Heart right ventricle (tissue), 16 donors: ENCODE measurements at places on chromosomes 7 and 10. TPM values are rescaled to one million over a fixed set of nuclear protein-coding genes. Genes with fewer than 3 reads are reported as not detected.
A peak's percentile ranks its signal among the peaks of the same experiment; 100 is the strongest.

DNA sequence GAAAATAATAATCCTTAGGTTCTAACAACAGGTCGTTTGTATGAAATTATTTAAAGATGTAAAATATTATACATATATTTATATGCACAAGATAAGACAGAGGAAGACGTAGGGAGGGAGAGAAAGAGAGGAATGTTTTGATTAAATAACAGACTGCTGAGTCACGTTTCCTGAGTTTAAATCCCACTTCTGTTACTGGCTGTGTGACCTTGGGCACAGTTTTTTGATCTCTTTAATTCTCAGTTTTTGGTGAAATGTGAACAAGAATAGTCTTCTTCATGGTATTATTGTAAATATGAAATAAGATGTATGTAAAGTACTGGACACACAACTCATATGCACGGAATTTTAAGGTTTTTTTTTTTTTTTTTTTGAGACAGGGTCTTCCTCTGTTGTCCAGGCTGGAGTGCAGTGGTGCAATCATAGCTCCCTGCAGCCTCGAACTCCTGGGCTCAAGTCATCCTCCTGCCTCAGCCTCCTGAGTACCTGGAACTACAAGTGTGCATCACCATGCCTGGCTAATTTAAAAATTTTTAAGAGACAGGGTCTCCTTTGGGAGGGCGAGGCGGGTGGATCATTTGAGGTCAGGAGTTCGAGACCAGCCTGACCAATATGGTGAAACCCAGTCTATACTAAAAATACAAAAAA is 42.6 kb downstream of the BAMBI start:
- DNase-seq: no peak
- H3K36me3 ChIP-seq: no peaks in the 10 kb centered on the region

GRCh38 chr7:82021036-82021435 is 251.2 kb upstream of the HGF start:
- no peaks in the 10 kb centered on the region for H3K4me1 ChIP-seq
- no peak overlapping the region for H3K27ac ChIP-seq

DNA sequence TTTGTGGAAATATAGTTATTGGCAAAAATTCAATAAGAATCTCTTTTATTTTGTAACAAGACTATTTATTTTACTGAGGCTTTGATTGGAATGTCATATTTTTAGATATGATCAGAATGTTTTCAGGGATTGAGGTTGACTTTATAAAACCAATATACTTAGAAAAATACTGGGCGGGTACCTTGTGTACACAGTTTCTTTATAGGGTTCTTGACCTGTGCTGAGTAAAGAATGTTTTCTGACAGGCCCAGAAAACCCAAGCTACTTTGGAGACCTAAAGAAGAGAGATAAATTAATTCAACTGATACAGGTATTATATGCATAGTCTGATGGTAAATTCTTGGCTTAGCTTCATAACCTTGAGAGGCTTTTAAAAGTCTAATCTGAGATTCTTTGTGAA is 23.9 kb upstream of the SPAM1 start:
- H3K27me3 ChIP-seq: no peaks in the 10 kb centered on the region
- no peak overlapping the region for H3K4me3 ChIP-seq
- no peaks in the 10 kb centered on the region for H3K36me3 ChIP-seq
- no peaks in the 10 kb centered on the region for H3K4me1 ChIP-seq
- no peak overlapping the region for H3K27ac ChIP-seq
- DNase-seq: no peak

DNA sequence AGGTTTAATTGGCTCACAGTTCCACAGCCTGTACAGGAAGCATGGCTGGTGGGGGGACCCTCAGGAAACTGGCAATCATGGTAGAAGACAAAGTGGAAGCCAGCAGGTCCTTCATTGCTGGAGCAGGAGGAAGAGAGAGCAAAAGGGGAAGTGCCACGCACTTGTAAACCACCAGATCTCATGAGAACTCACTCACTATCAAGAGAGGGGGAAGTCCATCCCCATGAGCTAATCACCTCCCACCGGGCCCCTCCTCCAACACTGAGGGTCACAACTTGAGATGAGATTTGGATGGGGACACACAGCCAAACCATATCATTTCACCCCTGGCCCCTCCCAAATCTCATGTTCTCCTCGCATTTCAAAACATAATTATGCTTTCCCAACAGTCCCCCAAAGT is 171.9 kb upstream of the CACNA2D1 start:
- no peak overlapping the region for H3K4me3 ChIP-seq
- H3K27me3 ChIP-seq: no peaks in the 10 kb centered on the region
- H3K36me3 ChIP-seq: no peaks in the 10 kb centered on the region
- no peaks in the 10 kb centered on the region for H3K4me1 ChIP-seq

- H3K36me3 ChIP-seq: no peaks in the 10 kb centered on the region
- no peak overlapping the region for H3K27ac ChIP-seq
- H3K4me1 ChIP-seq: no peaks in the 10 kb centered on the region
- no peak for DNase-seq
- no peak overlapping the region for H3K4me3 ChIP-seq
- no peaks in the 10 kb centered on the region for H3K27me3 ChIP-seq
Measured at GRCh38 chr10:46040004-46040403, 6.1 kb downstream of the MSMB start.

DNA sequence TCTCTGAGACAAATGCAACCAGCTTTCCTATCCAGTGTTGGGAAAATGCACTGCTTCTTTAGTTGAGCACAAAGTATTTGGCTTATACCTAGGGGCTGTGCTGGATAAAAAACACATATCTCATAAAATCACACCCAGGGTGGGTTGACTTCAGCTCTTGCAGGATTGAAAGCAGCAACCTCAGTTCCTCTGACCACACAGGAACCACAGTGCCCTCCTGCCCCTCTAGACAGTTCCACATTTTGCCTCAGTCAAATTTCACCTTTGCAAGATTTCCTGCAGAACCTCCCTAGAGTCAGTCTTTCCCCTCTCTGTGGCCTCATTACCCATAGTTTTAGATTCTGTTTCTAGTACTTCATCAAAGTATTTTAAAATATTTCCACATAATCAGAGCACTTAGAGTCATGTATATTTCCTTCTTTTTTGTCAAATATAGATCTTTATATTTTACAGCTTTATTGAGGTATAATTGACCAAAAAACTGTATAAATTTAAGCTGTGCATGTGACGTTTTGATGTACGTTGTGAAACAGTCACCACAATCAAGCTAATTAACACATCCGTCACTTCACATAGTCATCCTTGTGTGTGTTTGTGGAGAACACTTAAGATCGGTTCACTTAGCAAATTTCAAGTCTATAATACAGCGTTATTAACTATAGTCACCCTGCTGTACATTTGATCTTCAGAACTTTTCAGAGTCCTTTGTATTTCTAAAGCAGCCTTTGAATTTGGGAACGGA is 37.0 kb upstream of the EGR2 start:
- H3K27ac ChIP-seq: no peak overlapping the region
- no peak overlapping the region for H3K4me3 ChIP-seq
- no peaks in the 10 kb centered on the region for H3K36me3 ChIP-seq
- H3K4me1 ChIP-seq: no peaks in the 10 kb centered on the region
- no peak for DNase-seq

GRCh38 chr10:93711891-93712290 is 9.5 kb upstream of the FRA10AC1 start:
- H3K27me3 ChIP-seq: no peaks in the 10 kb centered on the region
- H3K4me3 ChIP-seq: no peak overlapping the region
- no peaks in the 10 kb centered on the region for H3K4me1 ChIP-seq
- no peak overlapping the region for H3K27ac ChIP-seq
- no peaks in the 10 kb centered on the region for H3K36me3 ChIP-seq
- no peak for DNase-seq

GRCh38 chr10:104767282-104767681 is 126.2 kb downstream of the SORCS3 start:
- no peaks in the 10 kb centered on the region for H3K4me1 ChIP-seq
- no peak overlapping the region for H3K27ac ChIP-seq
- no peak for DNase-seq

DNA sequence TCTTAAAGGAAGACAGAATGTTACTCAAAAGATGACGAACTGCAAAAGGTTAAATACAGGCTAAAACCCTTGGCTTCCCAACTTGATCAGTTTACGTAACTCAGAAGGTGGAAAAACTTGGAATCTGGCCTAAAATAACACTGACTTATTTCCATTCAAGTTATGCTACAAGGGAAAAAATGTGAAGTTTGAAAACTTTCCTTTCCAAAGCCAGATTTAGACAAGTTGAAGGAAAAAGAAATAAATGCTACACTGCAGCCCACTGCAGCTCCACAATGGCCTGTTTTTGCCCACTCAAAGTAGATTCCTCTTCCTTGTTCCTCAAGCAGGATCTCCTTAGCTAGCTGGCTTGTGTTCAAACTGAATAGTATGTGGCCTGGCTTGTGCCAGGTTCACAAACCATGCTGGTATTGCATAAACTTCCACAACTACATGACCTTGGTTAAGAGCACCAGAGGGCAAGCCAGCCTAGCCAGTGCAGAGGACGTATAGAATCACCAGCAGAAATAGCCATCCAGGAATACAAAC is 166.2 kb downstream of the CPEB3 start:
- DNase-seq: peak; percentile 12
- no peaks in the 10 kb centered on the region for H3K27me3 ChIP-seq
- H3K36me3 ChIP-seq: no peaks in the 10 kb centered on the region

DNA sequence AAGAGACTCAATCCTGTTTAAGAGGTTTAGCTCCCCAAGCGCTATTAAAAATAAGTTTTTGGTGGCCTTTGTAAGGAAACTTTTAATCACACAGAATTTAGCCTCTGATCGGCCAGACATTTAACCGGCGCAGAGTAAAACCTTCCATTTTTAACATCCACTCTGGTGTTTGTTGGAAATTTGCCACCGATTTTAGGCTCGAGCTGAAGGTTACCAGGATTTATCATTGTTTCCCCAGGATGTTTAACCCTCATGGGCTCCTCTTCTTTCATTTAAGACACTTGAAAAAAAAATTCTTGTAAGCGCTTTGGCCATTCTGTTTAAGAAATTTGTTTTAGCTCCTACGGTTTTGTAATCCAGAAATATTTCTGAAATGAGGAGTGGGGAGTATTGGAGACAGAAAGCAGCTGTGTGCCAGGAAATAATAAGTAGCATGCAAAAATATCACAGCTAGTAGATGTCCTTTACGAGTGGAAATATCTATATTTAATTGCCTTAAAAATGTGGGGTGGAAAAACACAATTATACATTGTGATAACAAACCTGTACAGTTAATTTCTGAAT is 3.4 kb downstream of the NEUROD6 start:
- peak overlapping the region; percentile 1 for H3K4me3 ChIP-seq
- H3K4me1 ChIP-seq: peaks cover 4% of the 10 kb centered on the region
- no peak for DNase-seq
- no peak overlapping the region for H3K27ac ChIP-seq

GRCh38 chr7:1383398-1384112 is 75.7 kb downstream of the MICALL2 start:
- no peaks in the 10 kb centered on the region for H3K36me3 ChIP-seq
- H3K4me3 ChIP-seq: no peak overlapping the region
- H3K27me3 ChIP-seq: peaks cover 84% of the 10 kb centered on the region
- no peak for DNase-seq
- no peak overlapping the region for H3K27ac ChIP-seq
- no peaks in the 10 kb centered on the region for H3K4me1 ChIP-seq

GRCh38 chr10:10804998-10805740 is 212.5 kb upstream of the CELF2 start:
- peak overlapping the region; percentile 28 for H3K27ac ChIP-seq
- no peaks in the 10 kb centered on the region for H3K36me3 ChIP-seq
- no peak overlapping the region for H3K4me3 ChIP-seq
- no peak for DNase-seq

DNA sequence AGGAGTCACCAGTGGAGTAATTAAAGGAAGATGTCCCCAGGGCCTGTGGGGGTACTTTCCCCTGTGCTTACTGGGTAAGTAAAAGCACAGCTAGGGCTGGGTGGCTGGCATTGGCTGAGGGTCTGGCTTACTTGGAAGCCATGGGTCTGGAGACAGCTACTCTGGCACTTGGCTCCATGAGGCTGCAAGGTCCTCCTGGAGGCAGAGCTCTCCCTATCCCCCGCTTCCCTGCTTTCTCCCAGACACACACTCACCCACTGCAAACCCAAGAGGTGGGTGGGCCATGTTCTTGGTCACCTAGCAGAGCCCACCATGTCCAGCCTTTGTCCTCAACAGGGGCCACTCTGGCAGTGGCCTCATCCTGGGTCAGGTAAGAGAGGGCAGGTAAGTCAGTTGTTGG is 13.3 kb downstream of the EMX2 start:
- peaks cover 63% of the 10 kb centered on the region for H3K27me3 ChIP-seq
- no peak overlapping the region for H3K4me3 ChIP-seq
- H3K4me1 ChIP-seq: peaks cover 7% of the 10 kb centered on the region
- H3K36me3 ChIP-seq: no peaks in the 10 kb centered on the region

DNA sequence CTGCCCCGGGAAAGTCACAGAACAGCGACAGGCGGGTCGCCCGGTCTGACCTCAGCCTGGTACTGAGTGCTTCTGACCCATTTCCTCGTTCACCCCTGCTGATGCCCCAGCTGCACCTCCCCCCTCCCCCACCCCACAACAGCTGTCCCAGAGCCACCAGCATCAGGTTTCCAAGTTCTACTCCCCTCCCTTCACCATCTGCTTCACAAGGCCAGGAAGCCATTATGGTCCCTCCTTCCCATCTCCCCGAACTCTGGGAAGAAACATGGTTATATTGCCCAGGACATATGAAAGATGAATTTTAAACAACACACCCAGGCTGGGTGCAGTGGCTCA is 301.9 kb upstream of the GALNT17 start:
- peaks cover 10% of the 10 kb centered on the region for H3K27me3 ChIP-seq
- no peaks in the 10 kb centered on the region for H3K36me3 ChIP-seq
- H3K4me1 ChIP-seq: peaks cover 6% of the 10 kb centered on the region
- no peak overlapping the region for H3K4me3 ChIP-seq
- no peak for DNase-seq

GRCh38 chr7:49483142-49483541 is 290.3 kb upstream of the VWC2 start:
- peak; percentile 6 for DNase-seq
- no peaks in the 10 kb centered on the region for H3K4me1 ChIP-seq
- H3K4me3 ChIP-seq: no peak overlapping the region

GRCh38 chr10:30865141-30865926 is 166.3 kb downstream of the ZNF438 start:
- H3K4me1 ChIP-seq: peaks cover 16% of the 10 kb centered on the region
- H3K27ac ChIP-seq: no peak overlapping the region
- H3K27me3 ChIP-seq: no peaks in the 10 kb centered on the region
- H3K36me3 ChIP-seq: peaks cover 4% of the 10 kb centered on the region

GRCh38 chr7:154729056-154729455 is 273.9 kb downstream of the PAXIP1 start:
- no peaks in the 10 kb centered on the region for H3K36me3 ChIP-seq
- H3K27me3 ChIP-seq: peaks cover 4% of the 10 kb centered on the region
- no peak overlapping the region for H3K4me3 ChIP-seq
- DNase-seq: no peak
- H3K27ac ChIP-seq: no peak overlapping the region

- peaks cover 14% of the 10 kb centered on the region for H3K4me1 ChIP-seq
- DNase-seq: no peak
- no peaks in the 10 kb centered on the region for H3K27me3 ChIP-seq
- no peak overlapping the region for H3K27ac ChIP-seq
- no peak overlapping the region for H3K4me3 ChIP-seq
Measured at GRCh38 chr7:17654940-17655339, 285.4 kb downstream of the SNX13 start.

- no peak for DNase-seq
- H3K27ac ChIP-seq: no peak overlapping the region
- peaks cover 9% of the 10 kb centered on the region for H3K36me3 ChIP-seq
- H3K4me3 ChIP-seq: no peak overlapping the region
Measured at GRCh38 chr10:19862811-19863515, 46.7 kb downstream of the PLXDC2 start.

MMP21 gene
- not detected for total RNA-seq

JCAD gene
- 18.3 TPM for total RNA-seq

SLC26A3 gene
- not detected for total RNA-seq

GIMAP8 gene
- total RNA-seq: 13.5 TPM

DENND2A gene
- 13.4 TPM for total RNA-seq

VAX1 gene
- not detected for total RNA-seq

AFAP1L2 gene
- 3.2 TPM for total RNA-seq

PWWP2B gene
- total RNA-seq: 12.3 TPM

CLCN1 gene
- total RNA-seq: not detected

TMEM225B gene
- total RNA-seq: not detected
